DMS53 (cell line): ENCODE measurements at places on chromosomes 16 and 17.

DNA sequence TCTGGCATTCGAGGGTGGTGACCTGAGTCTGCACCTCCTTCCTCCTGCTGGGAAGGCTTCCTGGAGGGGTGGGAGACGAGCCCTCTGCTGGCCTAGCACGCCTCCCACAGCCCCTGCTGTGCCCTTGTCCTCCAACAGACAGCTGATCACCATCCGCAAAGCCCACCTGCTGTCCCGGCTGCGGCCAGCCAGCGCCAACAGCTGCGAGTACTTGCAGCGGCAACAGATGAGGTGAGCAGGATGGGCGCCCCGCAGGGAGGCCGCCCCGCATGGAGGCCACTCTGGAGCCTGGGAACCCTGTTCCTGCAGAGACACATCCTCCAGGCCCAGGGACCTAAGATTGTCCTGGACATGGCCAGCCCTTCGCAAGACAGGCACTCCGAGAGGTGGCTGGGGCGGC lies 21.6 kb downstream of the UBALD1 start:
- no peak for DNase-seq

- peak; percentile 57 for DNase-seq
Observed at GRCh38 chr17:44961921-44962350, 6.2 kb downstream of the C1QL1 start.

- DNase-seq = no peak
Observed at GRCh38 chr16:832652-833336, 32.3 kb upstream of the GNG13 start.

DNA sequence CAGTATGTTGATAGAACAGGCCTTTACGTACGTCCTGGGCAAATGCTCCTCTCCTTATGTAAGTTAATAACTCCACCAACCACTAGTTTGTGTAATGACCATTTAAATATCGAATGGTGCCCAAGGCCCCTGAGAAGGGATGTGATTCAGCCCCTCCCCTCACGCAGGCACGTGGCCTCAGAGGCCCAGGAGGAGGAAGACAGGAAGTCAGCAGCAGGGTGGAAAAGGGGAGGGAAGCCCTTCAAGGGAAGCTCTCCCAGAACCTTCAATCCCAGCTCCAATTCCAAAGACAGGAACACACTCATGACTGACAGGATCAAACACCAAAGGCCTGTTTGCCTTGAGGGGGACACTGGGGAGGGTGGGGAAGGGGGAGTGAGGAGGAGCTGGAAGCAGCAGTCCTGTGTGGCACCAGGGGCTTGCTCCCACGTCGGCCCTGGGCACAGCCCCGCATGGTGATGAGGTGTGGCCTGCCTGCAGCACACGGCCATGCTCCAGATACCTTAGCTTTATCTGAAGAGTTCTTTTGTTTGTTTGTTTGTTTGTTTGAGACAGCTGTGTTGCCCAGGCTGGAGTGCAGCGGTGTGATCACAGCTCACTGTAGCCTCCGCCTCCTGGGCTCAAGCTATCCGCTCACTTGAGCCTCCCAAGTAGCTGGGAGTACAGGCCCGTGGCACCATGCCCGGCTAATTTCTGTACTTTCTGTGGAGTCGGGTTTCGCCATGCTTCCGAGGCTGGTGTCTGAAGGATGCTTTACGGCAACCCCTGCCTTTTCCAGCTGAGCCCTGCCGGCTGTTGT lies 105.0 kb downstream of the ZNF778 start:
- DNase-seq = peak; percentile 90

DNA sequence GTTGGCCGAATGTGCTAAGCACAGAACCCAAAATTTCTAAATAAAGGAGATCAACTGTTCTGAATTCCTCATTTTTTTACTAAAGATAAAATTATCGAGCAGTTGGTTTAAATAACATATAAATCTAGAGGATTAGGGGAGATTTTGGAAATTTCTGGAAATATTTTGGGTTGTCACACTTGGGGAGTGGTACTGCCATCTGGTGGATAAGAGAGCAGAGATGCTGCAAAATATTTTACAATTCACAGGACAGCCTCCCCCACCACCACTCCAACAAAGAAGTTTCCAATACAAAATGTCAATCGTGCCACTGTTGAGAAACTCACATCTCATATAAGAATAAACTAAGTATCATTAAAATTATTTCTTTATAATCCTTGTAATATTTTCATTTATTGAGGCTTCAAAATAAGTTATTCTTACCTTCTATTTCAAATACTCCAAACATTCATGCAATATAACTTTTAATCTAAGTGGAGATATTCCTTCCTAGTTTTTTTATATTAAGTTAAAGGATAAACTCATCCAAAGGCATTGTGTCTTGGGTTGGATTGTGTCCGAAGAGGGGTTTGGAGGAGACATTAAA lies 17.0 kb upstream of the ABCA8 start:
- peak; percentile 43 for DNase-seq

DNA sequence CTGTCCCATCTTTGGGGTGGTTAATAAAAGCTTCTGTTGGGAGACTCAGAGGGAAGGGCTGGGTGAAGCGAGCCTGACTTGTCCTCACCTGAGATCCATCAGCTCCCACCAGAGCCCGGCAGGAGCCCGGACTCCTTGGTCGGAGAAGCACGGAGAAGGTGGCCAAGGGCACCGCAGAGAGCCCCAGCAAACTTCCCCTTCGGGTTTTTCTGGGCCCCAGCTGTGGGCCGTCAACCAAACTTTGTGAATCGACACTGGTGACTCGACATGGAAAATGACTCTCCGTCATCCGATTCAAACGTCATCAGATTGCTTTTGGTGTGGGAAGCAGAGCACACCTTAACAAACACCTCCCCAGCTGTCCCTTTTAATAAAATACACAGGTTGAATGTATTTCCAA lies 21.4 kb downstream of the ENPP7 start:
- DNase-seq = no peak

- DNase-seq = no peak
Observed at GRCh38 chr17:46862949-46863348, 11.6 kb downstream of the WNT9B start.

DNA sequence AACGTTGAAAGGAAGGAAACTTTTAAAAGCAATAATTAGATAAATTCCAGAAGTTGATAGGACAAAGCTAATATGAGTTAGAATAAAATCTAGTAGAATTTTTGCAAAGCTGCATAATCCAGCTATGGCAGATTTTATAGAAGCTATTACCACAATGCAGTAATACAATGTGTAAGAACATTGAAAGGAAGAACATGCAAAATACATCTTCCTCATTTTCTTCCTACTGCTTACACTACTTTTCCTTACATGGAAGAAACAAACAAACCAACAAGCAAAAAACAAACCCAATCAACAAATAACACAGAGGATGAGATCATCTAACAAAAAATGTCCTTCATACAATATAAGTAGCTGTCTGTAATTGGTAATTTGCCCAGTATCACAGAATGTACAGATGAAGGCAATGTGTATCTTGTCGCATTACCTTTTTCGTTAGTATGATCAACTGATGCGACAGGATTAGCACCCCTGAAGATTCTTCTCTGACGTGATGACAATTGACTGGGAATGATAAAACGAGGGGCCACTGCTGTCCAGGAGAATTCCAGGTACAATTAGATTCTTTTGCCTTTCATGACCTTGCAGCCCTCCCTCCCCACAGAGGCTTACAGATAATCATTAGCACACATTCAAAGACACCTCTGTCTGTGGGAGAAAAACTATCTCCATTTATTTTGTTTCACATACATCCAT lies 21.2 kb upstream of the LRRC37A start:
- no peak for DNase-seq

DNA sequence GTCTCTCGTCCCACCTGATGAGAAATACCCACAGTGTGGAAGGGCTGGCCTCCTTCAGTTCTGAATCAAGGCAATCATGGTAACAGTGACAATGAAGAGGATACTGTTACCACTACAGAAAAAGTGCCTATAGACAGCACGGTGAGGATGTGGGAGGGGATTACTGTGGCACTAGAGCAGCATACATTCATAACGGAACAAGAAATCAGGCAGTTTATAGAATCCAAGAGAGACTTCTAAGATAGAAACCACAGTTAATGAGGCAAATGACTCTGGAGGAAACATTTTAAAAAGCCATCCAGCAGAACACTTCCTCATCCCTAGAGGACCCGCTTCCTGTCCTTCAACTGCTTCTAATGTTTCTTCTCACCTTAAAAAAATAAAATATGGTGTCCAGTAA lies 2.7 kb downstream of the RUSF1 start:
- no peak for DNase-seq

DNA sequence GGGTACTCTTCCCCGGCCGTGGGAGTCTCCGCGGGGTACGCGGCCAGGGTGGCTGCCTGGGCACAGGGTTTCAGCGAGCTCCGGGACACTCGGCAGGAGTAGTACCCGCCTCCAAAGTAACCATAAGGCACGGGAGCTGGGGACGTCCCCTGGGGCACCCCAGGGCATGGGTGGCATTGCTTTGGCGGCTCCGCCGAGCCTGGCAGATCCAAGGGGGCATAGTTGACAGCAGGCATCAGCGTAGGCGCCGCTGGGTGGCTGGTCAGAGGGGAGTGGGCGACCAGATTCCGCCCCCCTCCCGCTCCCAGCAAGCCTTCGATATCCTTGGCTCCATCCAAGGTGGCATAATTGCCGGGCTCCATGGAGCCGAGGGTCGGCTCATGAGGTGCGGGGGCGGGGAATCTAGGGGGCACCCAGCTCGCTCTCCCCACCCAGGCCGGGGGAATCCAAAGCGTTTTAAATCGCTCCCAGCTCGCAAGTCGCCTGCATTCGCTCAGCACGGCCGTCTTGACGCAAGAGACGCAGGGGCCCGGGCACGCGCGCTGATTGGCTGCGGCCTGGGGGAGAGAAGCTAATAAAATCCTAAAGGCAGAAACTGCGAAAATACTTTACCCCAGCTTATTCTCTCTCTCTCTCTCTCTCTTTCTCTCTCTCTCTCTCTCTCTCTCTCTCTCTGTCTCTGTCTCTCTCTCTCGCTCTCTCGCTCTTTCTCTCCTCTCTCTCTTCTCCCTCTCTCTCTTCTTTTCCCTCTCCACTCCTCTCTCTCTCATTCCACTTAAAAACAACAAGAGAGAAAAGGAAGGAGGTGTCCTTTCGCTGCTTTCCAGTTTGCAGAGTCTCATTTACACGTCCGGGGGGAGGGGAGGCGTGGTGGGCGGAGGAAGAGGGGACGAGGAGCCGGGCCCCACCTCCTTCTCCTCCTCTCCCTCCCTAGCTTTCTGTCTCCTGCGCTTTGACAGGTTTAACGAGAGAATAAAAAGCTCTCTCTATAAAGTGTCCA lies at the start of gene HOXB13:
Gene HOXB13 (minus strand): TSS at position 519 of the 1,000 bp plus-strand sequence. CDS start 157 bp downstream, at position 362.
- no peak for DNase-seq

DNA sequence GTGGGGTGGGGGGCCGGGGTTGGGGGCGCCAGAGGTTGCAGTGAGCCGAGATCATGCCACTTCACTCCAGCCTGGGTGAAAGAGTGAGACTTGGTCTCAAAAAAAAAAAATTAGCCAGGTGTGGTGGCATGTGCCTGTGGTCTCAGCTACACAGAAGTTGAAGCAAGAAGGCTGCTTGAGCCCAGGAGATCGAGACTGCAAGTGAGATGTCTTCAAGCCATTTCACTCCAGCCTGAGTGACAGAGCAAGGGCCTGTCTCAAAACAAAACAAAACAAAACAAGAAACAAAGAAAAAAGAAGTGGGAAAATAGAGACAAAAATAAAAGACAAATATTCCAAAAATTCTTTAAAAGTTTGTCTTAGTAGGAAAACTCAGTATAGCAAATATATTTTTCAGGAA lies 135.1 kb upstream of the CORO6 start:
- DNase-seq = no peak

GRCh38 chr16:79104567-79104966 lies 496.0 kb downstream of the MAF start:
- no peak for DNase-seq

DNA sequence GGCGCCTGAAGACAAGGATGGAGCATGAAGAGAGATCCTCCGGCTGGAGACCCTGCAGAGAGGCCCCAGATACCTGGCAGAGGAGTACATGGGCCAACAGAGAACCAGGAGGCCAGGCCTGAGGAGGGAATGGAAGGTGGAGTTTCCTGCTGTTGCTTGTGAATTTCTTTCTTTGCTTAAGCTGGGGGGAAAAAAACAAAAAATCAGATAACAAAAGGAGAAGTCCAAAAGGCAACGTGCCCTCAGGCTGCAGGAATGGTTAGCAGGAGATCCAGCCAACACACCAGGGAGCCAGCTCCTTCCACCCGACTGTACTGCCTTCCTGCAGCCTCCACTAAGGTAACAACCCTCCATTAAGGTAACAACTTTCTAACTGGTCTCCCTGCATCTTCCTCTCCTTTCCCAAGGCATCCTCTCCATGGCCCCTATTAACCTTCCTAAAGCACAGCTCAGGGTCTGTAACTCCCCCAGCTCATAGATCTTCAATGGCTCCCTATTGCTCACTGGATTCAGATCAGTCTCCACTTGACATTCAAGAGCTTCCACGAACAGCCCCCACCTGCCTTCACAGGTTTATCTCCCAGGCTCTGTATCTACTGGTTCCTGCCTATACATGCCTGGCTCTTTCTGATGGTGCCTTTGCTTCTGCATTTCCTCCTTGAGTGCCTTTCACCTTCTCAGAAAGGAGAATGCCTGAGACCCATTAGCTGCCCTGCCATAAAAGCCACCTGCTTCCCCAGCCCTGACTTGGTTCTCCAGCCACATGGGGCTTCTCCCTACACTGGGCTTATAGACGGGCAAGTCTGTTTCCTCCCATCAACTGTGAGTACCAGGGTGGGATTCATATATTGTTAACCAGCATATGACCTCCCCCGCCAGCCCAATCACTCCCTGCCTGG lies 725 bp upstream of the ARL5C start:
- no peak for DNase-seq

DNA sequence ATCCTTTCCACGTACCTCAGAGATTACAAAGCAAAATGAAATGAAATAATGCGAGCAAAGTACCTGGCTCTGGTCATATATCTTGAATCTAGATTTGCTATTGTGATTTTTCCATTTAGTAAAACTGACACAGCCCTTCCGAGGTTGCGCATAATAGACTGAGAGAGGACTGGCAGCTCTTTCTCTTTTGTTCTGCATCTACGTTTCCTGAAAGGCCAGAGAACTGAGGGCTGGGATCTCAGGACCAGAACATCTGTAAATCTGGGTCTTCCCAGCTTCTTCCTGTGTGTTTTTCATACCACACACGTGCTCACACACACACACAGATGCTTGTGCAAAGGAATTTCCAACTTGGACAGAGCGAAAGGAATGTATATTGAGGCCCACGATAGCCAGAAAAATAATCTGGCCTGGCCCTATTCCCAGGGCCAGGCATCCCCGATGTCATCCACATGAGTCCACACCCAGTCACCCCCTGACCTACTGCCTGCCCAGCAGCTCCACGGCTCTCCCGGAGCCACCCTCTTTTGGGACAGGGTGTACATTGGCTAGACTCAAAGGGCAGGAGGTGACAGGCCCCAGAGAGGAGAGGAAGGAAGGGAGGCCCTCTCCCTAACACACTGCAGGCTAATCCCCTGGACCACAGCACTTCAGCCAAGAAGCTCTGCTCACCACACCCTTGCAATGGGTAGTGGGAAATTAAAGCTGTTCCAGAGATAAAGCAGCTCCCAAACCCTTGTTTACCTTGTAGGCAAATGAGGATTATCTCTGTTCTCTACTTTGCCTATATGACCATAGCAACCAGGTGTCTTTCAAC lies 41.8 kb downstream of the NOL11 start:
- no peak for DNase-seq

GRCh38 chr16:19524616-19525384 lies 1.1 kb downstream of the CCP110 start:
- DNase-seq = peak; percentile 34
